Cardiac atrium fibroblast (primary cell): ENCODE measurements at places on chromosomes 16 and 17. TPM values are rescaled to one million over a fixed set of nuclear protein-coding genes. Genes with fewer than 3 reads are reported as not detected.

Gene GRAPL
- 1.9 TPM in 1 of 2 replicates, not detected in the other for total RNA-seq

Gene SLC16A13
- 0.90 and 1.1 TPM in 2 replicates for total RNA-seq

Gene GAST
- not detected in 2 replicates for total RNA-seq

Gene OR1E2
- not detected in 2 replicates for total RNA-seq

Gene PSMD3
- 93.3 and 116 TPM in 2 replicates for total RNA-seq

Gene USP6
- not detected in 2 replicates for total RNA-seq

Gene EFNB3
- total RNA-seq: 6.6 and 7.0 TPM in 2 replicates

Gene ALOX15
- total RNA-seq: not detected in 2 replicates

Gene IRX6
- not detected in 2 replicates for total RNA-seq

Gene KRT12
- total RNA-seq: not detected in 2 replicates

Gene ZSCAN10
- total RNA-seq: not detected in 2 replicates

Gene PITPNC1
- total RNA-seq: 8.7 and 11.0 TPM in 2 replicates

Gene ADAMTS18
- under 0.01 TPM in 1 of 2 replicates, not detected in the other for total RNA-seq

Gene DOC2B
- total RNA-seq: not detected in 2 replicates
